Glutamatergic neuron (in vitro differentiated cells): ENCODE measurements at places on chromosomes 5 and 9.

- DNase-seq = no peak
These were observed 59.1 kb upstream of the GOLPH3 start for GRCh38 chr5:32233220-32233695.

- DNase-seq = no peak
These were observed 25.6 kb upstream of the SPATA31D4 start for GRCh38 chr9:81902626-81903025.

GRCh38 chr5:10304932-10305331 is 2.8 kb downstream of the CMBL start:
- DNase-seq = no peak

DNA sequence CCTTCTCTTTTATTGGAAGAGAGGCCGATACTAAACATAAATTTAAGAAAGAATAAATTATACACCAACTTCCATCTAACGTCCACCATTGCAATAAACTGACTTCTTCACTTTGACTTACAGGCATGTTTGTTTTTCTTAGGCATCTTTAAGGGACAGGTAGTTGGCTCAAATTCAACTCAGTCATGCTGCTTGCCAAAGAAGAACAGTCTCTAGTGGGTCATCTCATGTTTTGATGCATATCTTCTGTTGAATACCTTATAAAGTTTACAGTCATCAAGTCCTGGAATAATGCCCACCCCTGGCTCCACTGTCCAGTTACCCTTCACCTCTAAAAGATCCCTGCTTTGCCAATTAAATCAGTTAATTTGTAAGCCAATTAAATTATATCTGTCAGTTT is 328.2 kb upstream of the GRAMD2B start:
- DNase-seq = no peak

DNA sequence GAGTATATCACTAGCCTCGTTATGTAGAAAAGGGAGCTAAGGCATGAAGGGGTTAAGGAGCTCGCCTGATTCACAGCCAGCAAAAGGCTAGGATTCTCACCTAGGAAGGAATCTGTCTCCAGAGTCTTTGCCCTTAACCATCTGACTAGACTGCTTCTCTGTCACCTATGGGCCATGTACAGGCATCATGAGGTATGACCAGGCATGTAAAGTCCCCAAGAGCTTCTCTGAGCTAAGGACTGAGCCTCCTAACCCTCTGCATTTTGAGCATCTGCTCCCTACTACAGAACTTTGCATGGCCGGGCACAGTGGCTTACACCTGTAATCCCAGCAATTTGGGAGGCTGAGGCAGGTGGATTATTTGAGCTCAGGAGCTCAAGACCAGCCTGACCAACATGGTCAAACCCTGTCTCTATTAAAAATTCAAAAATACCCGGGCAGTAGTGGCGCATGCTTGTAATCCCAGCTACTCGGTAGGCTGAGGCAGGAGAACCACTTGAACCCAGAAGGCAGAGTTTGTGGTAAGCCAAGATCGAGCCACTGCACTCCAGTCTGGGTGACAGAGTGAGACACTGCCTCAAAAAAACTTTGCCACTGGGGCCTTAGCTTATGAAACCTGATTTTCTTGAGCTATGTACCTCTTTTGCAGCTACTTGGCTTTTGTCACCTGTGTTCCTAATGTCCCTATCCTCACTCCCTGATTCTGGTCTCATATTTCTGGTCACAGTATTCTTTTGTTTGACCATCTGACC is 33.2 kb upstream of the IL7R start:
- DNase-seq = no peak

- no peak for DNase-seq
These were observed 136.4 kb upstream of the FBXL7 start for GRCh38 chr5:15363601-15364000.

GRCh38 chr5:170113522-170113900 is 7.8 kb downstream of the FOXI1 start:
- DNase-seq = no peak

DNA sequence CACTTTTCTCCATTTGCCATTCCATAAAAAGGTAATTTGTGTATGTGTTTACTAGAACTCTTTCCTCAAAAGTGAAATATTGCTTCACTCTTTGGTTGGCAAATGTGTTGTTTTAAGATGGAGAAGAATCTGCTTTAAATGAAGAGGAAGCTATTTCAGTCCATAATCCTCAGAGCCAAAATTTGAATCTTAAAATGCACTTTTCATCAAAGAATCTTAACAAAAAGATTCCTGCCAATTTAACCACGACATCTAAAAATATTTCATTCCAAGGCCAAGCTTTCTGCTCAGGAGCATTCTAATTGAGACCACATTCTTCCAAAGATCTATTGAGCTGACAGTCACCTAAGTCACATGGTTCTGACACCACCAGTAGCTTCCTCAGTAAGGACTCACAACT is 7.5 kb downstream of the GABRB2 start:
- DNase-seq = no peak

- DNase-seq = no peak
These were observed 18.3 kb downstream of the MARCHF3 start for GRCh38 chr5:127011961-127012644.

GRCh38 chr5:174732036-174733020 is 7.9 kb downstream of the MSX2 start:
- no peak for DNase-seq

- DNase-seq = no peak
These were observed 10.5 kb upstream of the MRNIP start for GRCh38 chr5:179869101-179869500.

DNA sequence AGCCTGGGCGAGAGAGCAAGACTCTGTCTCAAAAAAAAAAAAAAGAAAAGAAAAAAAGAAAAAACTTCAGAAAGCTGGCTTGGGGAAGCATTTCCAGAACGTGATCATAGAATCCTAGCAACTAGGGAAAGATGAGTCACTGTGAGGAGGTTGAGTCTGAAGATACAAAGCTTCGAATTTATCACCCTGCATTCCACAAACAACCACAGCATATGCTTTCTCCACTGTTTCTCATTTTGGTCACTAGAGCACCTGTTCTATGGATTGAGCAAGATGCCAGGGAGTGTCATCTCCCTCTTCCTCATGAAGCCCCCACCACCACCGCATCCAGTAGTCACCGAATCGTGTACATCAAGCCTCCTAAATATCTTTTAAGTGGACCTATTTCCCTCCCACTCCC is 37.9 kb downstream of the SEMA5A start:
- no peak for DNase-seq

DNA sequence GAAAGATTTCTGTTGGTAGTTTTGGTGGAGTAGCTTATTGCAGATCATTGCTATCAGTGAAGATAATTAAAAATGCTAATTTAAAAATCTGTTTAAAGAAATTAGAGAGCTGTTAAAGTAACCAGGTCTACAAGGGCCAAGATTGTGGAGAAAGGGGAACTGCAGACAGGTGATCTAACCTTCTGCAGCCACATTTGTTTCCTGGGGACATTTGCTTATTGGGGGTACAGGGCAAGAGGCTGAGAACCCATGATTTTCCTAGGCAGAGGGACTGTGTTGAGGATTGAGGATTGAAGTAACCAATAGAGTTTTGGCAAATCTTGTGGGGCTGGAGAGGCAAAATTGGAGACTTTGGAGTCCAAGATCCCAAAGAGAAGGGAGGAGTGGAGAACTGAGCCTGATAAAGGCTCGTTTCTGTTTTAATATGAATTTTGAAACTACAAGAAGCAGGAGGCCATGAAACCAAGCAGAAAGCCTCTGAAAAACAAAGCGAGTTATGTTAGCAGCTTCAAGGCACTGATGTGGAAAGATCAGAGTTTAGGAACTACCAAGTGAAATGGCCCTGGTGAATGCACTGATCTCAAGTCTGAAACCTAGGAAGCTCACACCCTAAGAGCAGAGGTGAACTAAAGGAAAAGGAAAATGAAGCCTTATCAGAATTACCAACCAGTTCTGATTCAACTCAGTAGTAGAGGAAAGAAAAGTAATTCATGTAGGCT is 219.8 kb upstream of the C9orf72 start:
- no peak for DNase-seq

DNA sequence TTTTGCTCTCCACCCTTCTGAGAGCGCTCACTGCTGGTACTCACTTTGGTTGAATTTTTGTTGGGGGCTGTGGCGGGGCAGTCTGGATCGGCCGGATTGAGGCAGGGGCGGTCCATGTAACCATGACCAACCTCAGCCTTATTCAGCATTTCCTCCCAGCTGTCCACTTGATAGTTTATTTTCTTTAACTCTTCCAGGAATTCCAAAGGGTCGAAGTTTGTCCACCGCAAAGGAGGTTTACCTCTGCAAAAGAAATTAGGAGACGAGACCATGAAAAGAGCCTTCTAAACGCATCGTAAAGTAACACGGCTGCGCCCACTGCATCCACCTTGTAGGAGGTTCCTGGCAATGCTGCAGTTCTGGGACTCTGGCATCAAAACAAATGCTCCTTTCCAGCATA is 36.4 kb downstream of the PTCH1 start:
- DNase-seq = no peak

GRCh38 chr5:93294199-93294598 is 286.8 kb downstream of the NR2F1-AS1 start:
- DNase-seq = no peak

DNA sequence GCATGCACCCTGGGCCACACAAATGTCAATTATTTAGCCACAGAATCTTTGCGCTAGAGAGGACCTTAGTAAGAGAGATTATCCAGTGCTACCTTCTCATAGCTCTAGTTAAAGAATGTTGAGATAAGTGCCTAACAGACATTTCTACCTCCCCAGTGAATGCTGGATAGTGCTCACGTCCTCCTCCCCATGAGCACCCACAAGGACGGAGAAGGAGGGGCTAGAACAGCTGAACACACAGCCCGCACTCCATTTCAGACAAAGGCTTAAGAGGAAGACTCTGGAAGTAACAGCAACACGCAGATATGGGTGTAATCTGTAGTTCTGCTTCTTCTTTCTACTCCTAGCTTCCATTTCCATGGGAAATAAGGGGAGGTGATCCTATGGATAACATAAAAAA is 120.5 kb downstream of the FEM1C start:
- no peak for DNase-seq

- DNase-seq = no peak
These were observed 4.1 kb downstream of the PCSK5 start for GRCh38 chr9:75894566-75894965.

- peak; percentile 68 for DNase-seq
These were observed 545 bp downstream of the CDKN2B-AS1 start for GRCh38 chr9:21995006-21995665.
